Posterior cingulate gyrus (tissue), 11 donors: ENCODE measurements at places on chromosomes 2 and 18.

DNA sequence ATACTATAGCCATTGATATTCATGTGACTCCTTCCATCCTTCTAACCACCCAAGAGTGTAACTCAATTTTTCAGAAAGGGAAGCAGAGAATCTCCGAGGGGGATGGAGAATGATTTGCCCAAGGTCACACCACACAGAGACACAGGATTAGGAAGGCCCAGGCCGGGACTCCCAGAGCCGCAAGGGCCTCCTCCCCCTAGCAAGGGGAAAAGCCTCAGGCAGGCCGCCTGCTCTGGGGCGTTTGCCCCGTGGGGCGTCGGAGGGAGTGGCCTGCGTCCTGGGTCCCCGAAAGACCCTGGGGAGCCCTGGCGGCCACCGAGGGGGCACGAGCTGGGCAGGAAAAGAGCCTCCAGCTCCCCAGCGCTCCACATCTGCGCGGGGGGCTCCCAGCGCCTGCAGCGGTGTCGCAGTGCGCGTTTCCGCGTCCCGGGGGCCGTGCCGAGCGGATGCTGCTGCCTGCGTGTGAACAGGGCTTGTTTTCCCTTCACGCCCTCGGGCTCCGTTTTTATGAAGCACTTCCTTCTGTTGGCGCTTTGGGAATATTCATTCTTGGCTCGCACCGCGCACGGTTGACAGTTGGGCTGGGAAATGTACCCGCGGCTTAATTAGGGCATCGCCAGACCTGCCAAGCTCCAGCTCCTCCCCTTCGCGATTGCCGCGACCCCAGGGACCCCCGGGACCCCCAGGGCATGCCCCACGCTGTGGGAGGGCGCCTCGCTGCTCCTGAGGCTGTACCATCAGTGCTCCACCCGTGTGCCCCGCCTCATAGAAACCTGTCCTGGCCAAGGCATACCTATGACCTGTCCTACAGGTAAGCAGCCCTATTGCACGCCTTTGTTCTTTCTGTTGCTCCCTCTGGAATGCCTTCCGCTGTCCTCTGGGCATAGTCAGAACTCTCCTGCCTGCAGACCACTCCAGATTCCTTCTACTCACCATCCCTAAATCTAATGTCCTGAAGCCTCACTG lies 158.9 kb upstream of the GLI2 start:
- no peak for DNase-seq

GRCh38 chr2:133377021-133377481 lies 191.2 kb downstream of the NCKAP5 start:
- DNase-seq = no peak

GRCh38 chr2:101121174-101121573 lies 30.0 kb downstream of the TBC1D8 start:
- DNase-seq = no peak

- DNase-seq = no peak
These were observed 31.5 kb downstream of the CXCR4 start for GRCh38 chr2:136086253-136087016.

DNA sequence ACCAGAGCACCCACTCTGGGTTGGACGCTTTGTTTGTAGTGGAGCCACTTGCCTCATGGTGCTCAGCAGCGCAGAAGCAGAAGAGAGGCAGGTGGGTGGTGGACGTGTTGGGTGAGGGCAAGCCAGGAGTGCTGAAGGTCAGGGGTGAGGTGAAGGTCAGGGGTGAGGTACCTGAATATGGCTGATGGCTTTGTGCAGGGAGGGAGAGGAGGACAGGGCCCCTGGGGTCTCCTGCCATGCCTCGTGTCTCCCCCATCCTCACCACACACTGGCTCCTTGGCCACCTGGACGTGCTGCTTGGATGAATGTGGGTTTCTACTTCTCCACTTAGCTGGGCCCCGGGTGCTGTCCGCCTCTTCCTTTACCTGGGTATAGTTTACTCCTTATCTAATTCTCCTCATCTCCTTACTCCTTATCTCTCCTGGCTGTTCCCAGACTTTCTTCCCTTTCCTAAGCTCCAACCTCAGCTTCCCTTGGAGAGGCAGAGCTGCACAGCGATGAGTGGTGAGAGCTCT lies 68.1 kb downstream of the DYSF start:
- no peak for DNase-seq

- DNase-seq = no peak
These were observed 394.4 kb downstream of the SPAG16 start for GRCh38 chr2:213678437-213679218.

DNA sequence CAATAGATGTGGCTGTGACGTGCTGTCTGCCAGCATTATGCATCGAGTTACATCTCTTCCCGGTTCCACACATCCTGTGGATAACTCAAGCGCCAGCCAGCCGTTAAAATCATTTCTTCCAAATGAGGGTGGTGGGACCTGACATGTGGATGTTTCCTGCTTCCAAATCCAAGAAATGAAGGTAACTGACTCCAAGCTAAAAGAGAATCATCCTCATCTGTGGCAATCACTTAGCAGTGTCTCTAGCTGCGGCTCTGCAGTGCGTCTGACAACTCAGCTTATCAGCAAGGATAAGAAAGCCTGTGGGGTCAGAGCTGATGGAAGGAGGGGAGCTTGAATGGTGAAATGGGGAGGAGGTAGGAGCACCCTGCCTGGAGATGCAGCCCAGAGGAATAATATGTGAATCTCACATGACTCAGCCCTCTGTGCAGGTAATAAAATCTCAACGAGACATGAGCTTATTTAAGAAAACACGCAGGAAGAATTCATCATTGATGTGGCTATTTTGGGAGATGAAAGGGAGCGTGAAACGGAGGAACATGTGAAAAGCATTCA lies 382.2 kb upstream of the TRIB2 start:
- DNase-seq = peak; percentile 19

DNA sequence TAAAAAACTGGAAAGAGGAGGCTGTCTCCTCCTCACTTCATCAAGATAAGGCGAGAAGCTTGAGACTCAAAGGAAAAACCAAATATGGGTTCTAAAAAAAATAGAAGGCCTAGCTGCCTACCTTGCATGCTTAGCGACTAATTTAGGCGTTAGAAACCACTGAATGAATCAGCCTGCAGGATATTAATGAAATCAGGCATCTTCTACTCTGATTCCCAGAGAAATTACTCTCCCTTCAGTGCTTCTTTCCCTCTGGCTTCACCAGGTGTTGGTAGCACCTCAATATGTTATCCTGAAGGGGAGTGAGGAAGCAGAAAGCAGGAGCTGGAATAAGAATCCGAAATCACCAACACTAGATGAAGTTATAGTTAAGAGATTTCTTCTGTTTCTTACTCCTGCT lies 749.8 kb upstream of the NRXN1 start:
- DNase-seq = no peak

- DNase-seq = no peak
These were observed 14.0 kb downstream of the TNS1 start for GRCh38 chr2:217988840-217989204.

- DNase-seq = no peak
These were observed 37.7 kb downstream of the BCL11A start for GRCh38 chr2:60515721-60516226.

DNA sequence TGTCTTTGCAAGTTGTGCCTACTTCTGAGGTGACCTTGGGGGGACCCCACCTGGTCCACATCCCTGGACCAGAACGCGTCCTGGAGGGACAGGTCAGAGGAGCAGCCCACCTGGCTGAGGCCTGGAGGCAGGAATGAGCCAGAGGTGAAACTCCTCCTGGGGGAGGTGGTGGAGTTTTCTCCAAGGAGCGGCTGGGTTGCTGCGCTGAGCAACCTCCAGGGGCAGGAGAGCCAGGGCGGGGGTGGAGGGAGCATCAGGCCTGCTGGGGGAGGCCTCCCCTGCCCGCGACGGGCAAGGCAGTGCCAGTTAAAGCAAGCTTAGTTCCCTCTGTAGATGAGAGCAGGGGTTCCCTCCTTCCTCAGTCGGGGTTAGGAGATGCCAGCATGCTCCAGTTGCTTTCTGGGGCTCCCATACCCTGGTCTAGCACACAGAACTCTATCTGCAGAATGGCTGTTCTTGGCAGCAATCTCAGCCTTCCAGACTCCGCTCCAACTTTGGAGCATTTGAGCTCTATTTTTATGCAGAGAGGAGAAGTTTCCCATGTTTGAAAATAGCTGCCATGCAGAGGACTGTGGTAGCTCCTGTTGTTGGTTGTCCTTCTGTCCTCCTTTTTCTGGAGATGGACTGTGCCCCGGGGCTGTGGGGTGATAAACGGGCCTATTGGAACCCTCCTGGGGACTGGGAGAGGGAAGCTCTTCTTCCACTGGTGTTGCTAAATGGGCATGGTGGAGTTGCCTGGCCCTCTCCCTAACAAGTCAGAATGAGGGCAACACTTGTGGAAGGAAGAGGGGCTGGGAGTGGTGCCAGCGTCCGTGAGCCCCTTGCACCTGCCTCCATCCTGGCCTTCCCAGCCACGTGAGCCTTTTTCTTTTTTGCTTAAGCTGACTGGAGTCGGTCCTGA lies 39.1 kb downstream of the B3GNT2 start:
- peak; percentile 27 for DNase-seq

- no peak for DNase-seq
These were observed 1.8 kb downstream of the SLC4A3 start for GRCh38 chr2:219628986-219629901.

DNA sequence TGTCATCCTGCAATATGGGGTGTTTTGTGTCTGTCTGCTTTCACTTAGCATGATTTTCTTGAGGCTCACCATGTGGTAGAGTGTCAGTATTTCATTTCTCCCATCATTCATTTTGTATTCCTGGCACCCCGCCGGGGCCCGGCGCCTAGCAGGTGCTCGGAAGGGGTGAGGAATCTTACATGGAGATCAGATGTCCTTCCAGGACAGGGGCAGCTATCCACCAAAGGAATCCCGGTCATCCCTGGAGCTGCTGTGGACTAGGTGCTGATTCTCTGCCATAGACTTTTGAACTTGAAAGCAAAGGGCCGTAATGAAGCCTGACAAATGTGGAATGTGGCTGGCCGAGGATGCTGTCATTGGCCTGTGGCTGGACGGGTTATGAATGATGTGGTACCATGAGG lies 2.4 kb downstream of the PRELID3A start:
- no peak for DNase-seq

DNA sequence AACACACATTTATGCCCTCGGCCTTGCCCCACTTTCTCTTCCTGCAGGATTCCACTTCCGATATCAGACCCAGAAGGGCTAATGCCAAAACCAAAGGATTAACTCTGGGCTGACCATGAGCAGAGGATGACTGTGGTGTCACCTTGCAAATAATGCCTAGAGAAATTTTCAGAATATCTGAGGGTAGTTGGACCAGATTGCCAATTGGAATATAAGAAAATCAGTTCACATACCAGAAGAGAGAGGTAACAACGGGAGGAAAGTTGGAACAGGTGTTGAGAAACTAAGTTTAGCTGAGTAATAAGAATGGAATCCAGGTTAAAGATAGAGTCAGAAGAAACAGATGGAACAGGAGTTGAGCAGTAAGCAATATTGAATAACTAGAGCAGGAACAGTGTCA lies 232.7 kb upstream of the UBE2E3 start:
- DNase-seq = no peak

- DNase-seq = no peak
These were observed 199.6 kb upstream of the HNMT start for GRCh38 chr2:137764646-137765045.

- no peak for DNase-seq
These were observed 95.7 kb downstream of the CEP192 start for GRCh38 chr18:13086906-13087305.

DNA sequence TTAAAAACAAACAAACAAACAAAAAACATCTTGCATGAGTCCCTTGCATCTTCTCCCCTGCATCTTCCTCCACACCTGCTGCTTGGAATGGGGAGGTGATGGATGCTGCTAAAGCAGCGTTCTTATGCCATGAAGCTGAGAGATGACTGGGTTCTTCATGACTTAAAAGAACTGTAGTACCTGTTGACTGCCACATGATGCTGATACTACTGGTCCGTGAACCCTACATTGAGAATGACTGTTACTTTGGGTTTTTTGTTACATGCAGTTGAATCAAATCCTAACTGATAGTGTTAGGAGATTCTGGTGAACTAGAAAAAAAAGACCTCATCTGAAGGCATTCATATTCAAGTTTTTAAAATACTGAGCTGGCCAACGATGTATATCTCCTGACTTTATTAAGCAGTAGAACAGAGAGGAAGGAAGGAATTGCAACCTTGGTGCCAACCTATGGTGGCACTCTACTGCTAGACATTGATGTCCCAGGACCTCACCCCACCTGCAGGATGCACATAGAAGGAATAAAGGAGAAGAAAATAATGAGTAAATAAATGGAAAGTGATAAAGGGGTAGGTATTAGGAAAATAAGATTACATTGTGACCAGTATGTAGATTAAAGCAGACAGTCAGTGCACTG lies 63.2 kb upstream of the SPAG16 start:
- DNase-seq = no peak

GRCh38 chr18:35756506-35757117 lies 175.1 kb downstream of the GALNT1 start:
- no peak for DNase-seq

GRCh38 chr18:43414006-43414405 lies 136.7 kb upstream of the SYT4 start:
- no peak for DNase-seq

DNA sequence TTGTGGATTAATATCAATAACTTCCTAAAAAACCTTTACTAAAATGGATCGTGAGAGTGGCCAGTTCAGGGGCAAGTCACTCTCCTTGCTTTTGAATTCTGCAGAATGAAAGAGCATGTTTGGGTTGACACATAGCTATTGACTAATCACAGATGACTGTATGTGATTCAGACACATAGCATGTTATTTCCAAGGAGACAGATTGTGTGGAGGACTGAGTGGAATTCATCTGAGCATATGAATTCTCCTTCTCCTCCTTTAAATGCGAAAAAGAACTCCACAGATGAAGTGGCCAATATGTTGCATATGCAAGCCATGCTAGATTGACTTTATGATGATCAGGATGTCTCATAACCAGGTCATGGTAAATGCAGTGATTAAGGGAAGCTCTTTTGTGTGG lies 249.4 kb upstream of the FAM98A start:
- no peak for DNase-seq

GRCh38 chr2:148430101-148430500 lies 214.4 kb upstream of the EPC2 start:
- no peak for DNase-seq

- DNase-seq = peak; percentile 74
These were observed 120.2 kb downstream of the INHBB start for GRCh38 chr2:120465989-120466703.

DNA sequence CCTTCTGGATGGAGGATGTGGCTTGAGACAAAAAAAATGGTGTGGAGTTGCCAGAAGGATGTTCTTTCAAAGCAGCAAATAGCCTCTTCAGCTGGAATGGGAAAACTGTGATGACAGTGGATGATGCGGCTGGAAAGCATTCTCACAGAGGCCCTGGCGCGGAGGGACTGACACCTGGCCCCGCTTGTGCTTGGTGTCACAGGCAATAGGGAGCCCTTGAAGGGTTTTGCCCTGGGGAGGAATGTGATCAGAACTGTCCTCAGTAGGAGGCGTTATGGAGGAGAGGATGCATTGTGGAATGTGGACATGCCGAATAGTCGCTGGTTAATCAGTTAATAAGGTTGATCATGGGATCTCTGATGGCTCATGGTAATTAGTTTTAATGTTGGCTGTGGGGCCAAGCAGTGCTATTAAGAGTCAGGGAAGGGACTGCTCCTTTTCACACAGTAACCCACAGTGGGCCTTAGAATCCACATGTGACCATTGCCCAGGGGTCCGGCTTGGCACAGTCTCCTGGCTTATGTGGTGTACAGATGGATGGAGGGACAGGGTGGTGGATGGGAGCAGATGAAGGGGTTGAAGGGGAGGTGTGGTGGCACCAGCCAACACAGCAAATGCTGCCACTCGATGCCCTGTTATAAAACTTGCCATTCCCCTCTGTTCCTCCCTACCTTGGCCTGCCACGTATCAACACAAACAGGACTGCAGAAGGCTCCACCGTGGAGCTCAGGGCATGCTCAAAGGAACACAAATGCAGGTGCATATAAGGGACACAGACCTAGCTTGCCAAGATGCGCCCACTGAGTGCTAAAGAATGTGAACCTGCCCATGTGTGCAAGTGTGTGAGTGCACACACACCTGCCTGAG lies 71.7 kb downstream of the CIB4 start:
- DNase-seq = no peak
